Activated T-cell treated with anti-CD3 and anti-CD28 coated beads, Interleukin-2, amount 50 U/mL, for 72 hours (primary cell): ENCODE measurements at places on chromosomes 2 and 18. TPM values are rescaled to one million over a fixed set of nuclear protein-coding genes. Genes with fewer than 3 reads are reported as not detected.

Gene G6PC2
- not detected for total RNA-seq

Gene UGT1A5
- total RNA-seq: not detected

Gene NT5C1B
- not detected for total RNA-seq

Gene ATF2
- total RNA-seq: 67.0 TPM

Gene CDCA7
- total RNA-seq: 87.2 TPM

Gene UGT1A8
- total RNA-seq: not detected

Gene DSEL
- 0.23 TPM for total RNA-seq

Gene HOXD3
- total RNA-seq: not detected

- H3K36me3 ChIP-seq: no peaks in the 10 kb centered on the region
- no peaks in the 10 kb centered on the region for H3K4me1 ChIP-seq
- no peak for DNase-seq
- H3K27me3 ChIP-seq: no peaks in the 10 kb centered on the region
These were observed 121.2 kb downstream of the SATB2 start for GRCh38 chr2:199336546-199336945.

DNA sequence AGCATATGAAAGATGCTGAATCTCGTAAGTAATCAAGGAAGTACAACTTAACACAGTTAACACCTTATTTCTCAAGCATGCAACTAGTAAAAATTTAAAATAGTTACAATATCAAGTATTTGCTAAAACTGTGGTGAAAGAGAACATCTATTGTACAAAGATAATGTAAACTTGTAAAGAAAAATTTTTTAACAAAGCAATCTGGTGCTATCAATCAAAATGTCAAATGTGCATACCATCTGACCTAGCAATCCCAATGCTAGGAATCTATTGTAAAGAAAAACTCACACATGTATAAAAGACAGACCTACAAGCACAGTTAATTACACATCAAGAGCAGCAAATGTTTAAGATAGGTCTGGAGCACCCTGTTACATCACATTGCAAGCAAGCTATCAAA, 90.1 kb downstream of the SLC66A3 start:
- H3K4me3 ChIP-seq: no peak overlapping the region
- DNase-seq: no peak
- H3K4me1 ChIP-seq: no peaks in the 10 kb centered on the region
- H3K36me3 ChIP-seq: no peaks in the 10 kb centered on the region
- H3K27me3 ChIP-seq: no peaks in the 10 kb centered on the region

- peak; percentile 4 for DNase-seq
- H3K27ac ChIP-seq: peak overlapping the region; percentile 50
- H3K4me1 ChIP-seq: peaks cover 15% of the 10 kb centered on the region
- peak overlapping the region; percentile 20 for H3K4me3 ChIP-seq
These were observed 37.9 kb upstream of the PKDCC start for GRCh38 chr2:42009657-42010580.

DNA sequence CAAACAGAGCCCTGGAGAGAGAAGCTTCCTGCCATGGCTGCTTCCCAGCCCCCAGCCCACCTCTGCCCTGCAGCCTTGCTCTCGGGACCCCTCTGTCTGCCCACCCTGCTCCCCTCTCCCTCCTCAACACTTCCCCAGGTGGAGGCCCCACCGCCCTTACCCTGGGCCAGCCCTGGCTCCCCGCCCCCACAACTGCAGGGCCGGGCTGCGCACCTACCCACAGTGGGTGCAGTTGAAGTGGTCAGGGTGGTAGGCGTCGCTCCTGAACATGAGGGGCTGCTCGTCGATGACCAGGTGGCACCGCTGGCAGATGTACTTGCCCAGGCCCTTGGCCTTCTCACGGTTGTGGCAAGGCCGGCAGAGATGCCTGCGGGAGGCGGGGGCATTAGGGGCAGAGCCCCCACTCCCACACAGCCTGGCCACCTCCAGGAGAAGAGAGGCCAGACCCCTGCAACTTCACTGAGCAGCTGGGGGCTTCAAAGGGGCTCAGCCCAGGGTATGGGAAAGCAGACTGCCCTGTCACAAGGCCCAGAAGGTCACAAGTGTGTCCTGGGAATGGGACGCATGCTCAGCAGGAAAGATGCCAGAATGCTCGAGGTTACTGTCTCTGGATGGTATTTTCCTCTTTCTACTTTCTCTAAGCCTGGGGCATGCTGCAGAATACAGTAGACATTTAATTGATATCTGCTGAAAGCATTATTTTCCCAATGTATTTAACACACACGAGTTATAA, 3.1 kb upstream of the GPR17 start:
- no peaks in the 10 kb centered on the region for H3K27me3 ChIP-seq
- H3K4me1 ChIP-seq: peaks cover 30% of the 10 kb centered on the region
- no peak for DNase-seq
- no peak overlapping the region for H3K4me3 ChIP-seq
- H3K36me3 ChIP-seq: no peaks in the 10 kb centered on the region
- H3K27ac ChIP-seq: no peak overlapping the region

DNA sequence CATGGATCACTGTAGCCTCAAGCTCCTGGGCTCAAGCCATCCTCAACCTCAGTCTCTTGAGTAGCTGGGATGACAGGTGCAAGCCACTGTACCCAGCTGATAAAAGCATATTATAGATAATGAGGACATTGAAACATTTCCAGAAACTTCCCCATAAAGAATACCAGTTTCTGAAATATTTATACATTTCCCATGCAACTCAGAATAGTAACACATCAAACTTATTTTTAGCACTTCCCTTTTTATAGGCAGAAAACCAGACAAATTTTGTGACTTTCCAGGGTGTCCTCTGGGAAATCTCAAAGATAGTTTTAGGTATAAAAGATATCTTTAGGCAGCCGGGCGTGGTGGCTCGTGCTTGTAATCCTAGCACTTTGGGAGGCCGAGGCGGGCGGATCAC, 25.1 kb upstream of the DPYSL5 start:
- H3K4me3 ChIP-seq: no peak overlapping the region
- H3K27ac ChIP-seq: no peak overlapping the region
- H3K4me1 ChIP-seq: no peaks in the 10 kb centered on the region
- peaks cover 8% of the 10 kb centered on the region for H3K27me3 ChIP-seq
- H3K36me3 ChIP-seq: no peaks in the 10 kb centered on the region

GRCh38 chr18:38651736-38652135, 1086.1 kb upstream of the CELF4 start:
- H3K27me3 ChIP-seq: peaks cover 10% of the 10 kb centered on the region
- H3K36me3 ChIP-seq: no peaks in the 10 kb centered on the region
- no peak overlapping the region for H3K4me3 ChIP-seq
- no peak for DNase-seq
- peaks cover 4% of the 10 kb centered on the region for H3K4me1 ChIP-seq

DNA sequence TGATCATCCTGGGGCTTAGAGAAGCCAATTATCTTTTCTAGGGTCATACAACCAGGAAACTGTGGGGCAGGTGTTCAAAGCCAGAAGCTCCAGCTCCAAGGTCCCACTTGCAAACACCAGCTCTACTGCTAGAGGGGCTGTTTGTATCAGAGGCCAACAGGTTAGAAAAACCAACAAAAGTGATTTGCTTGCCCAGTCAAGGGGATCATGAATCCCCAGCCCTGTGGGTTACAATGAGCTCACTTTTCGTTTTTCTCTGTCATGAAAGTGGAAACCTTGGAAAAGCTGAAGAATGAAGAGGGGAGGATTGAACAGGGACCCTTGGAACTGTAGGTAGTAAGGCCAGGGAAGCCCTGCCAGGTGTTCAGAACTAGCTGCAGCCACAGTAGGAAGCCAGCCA, 119.2 kb downstream of the SPP2 start:
- no peak for DNase-seq
- H3K27ac ChIP-seq: no peak overlapping the region
- H3K27me3 ChIP-seq: no peaks in the 10 kb centered on the region
- no peaks in the 10 kb centered on the region for H3K36me3 ChIP-seq
- no peak overlapping the region for H3K4me3 ChIP-seq

- DNase-seq: no peak
- no peaks in the 10 kb centered on the region for H3K4me1 ChIP-seq
- H3K36me3 ChIP-seq: no peaks in the 10 kb centered on the region
- no peak overlapping the region for H3K27ac ChIP-seq
- H3K4me3 ChIP-seq: no peak overlapping the region
These were observed 199.2 kb downstream of the PTPRM start for GRCh38 chr18:7766346-7766745.

DNA sequence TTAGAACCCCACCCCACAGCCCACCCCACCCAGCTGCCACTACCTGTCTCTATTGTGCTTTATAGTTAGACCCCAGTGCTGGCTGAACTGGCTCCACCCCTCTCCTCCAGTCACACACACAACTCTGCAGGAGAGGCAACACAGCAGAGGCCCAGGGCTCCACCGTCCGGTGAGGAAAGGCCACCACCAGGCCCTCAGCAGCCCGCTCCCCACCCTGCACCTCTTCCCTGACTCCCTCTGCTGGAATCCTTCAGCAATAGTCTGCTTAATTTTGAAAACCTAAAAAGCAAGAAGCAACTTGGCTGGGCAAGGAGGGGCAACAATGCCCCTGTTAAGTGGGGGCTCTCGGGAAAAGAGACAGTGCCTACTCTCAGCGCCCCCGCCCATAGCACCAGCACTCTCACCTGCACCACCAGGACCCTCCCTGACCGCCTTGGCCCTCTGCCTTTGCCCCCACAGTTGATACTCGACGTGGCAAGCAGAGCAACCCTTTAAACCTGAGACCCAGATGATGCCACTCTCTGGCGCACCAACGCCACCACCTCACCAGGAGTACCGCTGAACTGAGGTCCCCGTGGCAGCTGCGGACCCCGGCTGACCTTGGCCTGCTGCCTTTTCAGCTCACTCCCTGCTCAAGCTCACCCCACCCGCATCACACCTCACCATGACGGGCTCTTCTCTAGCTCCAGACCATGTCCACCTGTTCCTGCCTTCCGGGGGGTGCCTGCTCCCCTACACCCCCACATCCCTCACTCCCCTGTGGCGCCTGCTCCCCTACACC, 45.7 kb downstream of the NDUFA10 start:
- no peaks in the 10 kb centered on the region for H3K4me1 ChIP-seq
- peaks cover 3% of the 10 kb centered on the region for H3K36me3 ChIP-seq
- H3K27me3 ChIP-seq: no peaks in the 10 kb centered on the region

DNA sequence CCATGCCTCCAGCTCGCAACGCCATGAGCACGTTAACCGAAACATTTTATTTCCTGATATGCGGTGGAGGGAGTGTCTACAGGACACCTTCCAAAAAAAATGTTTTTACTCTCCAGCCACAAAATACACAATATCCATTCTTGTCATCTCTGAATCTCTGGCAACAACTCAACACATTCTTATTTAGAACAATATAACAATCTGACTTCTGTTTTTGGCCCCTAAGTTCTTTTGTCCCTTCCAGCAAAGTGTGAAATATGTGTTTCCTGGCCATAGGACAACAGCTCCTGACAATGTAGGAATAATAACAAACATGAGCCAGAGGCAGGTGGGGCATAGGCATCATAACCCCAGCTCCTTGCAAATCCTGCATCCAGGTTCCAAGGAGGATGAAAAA, 163.0 kb downstream of the DDX1 start:
- no peak overlapping the region for H3K27ac ChIP-seq
- no peak for DNase-seq
- no peaks in the 10 kb centered on the region for H3K27me3 ChIP-seq
- H3K4me1 ChIP-seq: no peaks in the 10 kb centered on the region
- H3K4me3 ChIP-seq: no peak overlapping the region
- no peaks in the 10 kb centered on the region for H3K36me3 ChIP-seq

GRCh38 chr18:9055185-9055584, 47.3 kb upstream of the NDUFV2 start:
- H3K4me3 ChIP-seq: no peak overlapping the region
- H3K36me3 ChIP-seq: peaks cover 7% of the 10 kb centered on the region
- no peak for DNase-seq
- no peaks in the 10 kb centered on the region for H3K27me3 ChIP-seq
- H3K27ac ChIP-seq: no peak overlapping the region

- no peak for DNase-seq
- H3K4me1 ChIP-seq: peaks cover 12% of the 10 kb centered on the region
- peaks cover 7% of the 10 kb centered on the region for H3K27me3 ChIP-seq
- no peaks in the 10 kb centered on the region for H3K36me3 ChIP-seq
These were observed 40.5 kb downstream of the LRRFIP1 start for GRCh38 chr2:237667893-237668292.

GRCh38 chr2:132588576-132588975, 81.4 kb downstream of the LYPD1 start:
- no peak overlapping the region for H3K27ac ChIP-seq
- no peaks in the 10 kb centered on the region for H3K4me1 ChIP-seq
- no peaks in the 10 kb centered on the region for H3K36me3 ChIP-seq
- DNase-seq: no peak
- H3K4me3 ChIP-seq: no peak overlapping the region

GRCh38 chr2:19762142-19762541, 139.6 kb downstream of the TTC32 start:
- no peaks in the 10 kb centered on the region for H3K36me3 ChIP-seq
- DNase-seq: no peak
- H3K27me3 ChIP-seq: peaks cover 11% of the 10 kb centered on the region
- no peak overlapping the region for H3K4me3 ChIP-seq
- no peaks in the 10 kb centered on the region for H3K4me1 ChIP-seq

DNA sequence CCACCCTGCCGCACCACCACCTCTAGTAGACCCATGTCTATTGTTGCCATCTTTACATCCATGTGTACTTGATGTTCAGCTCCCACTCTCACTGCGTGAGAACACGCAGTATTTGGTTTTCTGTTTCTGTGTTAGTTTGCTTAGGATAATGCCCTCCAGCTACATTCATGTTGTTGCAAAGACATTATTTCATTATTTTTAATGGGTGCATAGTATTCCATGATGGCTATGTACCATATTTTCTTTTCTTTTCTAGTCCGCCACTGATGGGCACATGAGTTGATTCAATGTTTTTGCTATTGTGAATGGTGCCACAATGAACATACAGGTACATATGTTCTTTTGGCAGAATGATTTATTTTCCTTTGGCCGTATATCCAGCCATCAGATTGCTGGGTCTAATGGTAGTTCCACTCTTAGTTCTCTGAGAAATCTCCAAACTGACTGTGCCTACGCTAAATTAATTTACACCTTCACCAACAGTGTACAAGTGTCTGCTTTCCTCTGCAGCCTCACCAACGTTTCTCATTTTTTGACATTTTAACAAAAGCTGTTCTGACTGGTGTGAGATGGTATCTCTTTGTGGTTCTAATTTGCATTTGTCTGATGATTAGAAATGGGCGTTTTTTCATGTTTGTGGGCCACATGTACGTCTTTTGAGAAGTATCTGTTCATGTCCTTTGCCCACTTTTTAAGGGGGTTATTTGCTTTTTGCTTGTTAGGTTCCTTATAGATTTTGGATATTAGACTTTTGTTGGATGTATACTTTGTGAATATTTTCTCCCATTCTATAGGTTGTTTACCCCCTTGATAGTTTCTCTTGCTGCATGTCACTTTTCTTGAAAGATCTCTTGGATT, 10.5 kb upstream of the ZNF513 start:
- H3K4me1 ChIP-seq: peaks cover 28% of the 10 kb centered on the region
- H3K4me3 ChIP-seq: peak overlapping the region; percentile 82
- no peak for DNase-seq
- H3K36me3 ChIP-seq: peaks cover 6% of the 10 kb centered on the region
- H3K27ac ChIP-seq: peak overlapping the region; percentile 97
- no peaks in the 10 kb centered on the region for H3K27me3 ChIP-seq

- H3K27me3 ChIP-seq: no peaks in the 10 kb centered on the region
- peaks cover 10% of the 10 kb centered on the region for H3K36me3 ChIP-seq
- DNase-seq: no peak
- peaks cover 54% of the 10 kb centered on the region for H3K4me1 ChIP-seq
- H3K27ac ChIP-seq: no peak overlapping the region
These were observed 61.0 kb downstream of the MGAT5 start for GRCh38 chr2:134314681-134315368.
